ENCODE measurements at places on chromosomes 1 and 21. TPM values are rescaled to one million over a fixed set of nuclear protein-coding genes. Genes with fewer than 3 reads are reported as not detected.

Gene LRRC3
- 1.6 TPM for total RNA-seq

GRCh38 chr1:201486187-201486586 is 17.2 kb upstream of the PHLDA3 start:
- DNase-seq = no peak

GRCh38 chr1:241639623-241640148 is 483 bp downstream of the CHML start:
- DNase-seq = peak; percentile 16

DNA sequence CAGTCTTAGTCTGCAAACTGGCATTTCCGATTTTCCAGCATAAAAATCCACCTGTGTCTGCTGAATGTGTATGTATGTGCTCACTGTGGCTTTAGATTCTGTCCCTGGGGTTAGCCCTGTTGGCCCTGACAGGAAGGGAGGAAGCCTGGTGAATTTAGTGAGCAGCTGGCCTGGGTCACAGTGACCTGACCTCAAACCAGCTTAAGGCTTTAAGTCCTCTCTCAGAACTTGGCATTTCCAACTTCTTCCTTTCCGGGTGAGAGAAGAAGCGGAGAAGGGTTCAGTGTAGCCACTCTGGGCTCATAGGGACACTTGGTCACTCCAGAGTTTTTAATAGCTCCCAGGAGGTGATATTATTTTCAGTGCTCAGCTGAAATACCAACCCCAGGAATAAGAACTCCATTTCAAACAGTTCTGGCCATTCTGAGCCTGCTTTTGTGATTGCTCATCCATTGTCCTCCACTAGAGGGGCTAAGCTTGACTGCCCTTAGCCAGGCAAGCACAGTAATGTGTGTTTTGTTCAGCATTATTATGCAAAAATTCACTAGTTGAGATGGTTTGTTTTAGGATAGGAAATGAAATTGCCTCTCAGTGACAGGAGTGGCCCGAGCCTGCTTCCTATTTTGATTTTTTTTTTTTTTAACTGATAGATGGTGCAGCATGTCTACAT is 2.5 kb upstream of the OLFML3 start:
- DNase-seq = no peak

DNA sequence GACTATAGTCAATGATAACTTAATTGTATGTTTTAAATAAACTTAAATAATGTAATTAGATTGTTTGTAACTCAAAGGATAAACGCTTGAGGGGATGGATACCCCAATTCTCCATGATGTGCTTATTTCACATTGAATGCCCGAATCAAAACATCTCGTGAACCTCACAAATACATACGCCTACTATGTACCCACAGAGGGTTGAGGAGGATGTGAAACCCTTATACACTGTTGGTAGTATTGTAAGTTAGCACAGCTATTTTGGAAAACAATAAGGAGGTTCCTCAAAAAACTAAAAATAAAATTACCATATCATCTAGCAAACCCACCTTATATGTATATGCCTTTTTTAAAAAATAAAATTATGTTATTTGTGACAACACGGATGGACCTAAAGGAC is 198.6 kb downstream of the MRPL39 start:
- DNase-seq = no peak

DNA sequence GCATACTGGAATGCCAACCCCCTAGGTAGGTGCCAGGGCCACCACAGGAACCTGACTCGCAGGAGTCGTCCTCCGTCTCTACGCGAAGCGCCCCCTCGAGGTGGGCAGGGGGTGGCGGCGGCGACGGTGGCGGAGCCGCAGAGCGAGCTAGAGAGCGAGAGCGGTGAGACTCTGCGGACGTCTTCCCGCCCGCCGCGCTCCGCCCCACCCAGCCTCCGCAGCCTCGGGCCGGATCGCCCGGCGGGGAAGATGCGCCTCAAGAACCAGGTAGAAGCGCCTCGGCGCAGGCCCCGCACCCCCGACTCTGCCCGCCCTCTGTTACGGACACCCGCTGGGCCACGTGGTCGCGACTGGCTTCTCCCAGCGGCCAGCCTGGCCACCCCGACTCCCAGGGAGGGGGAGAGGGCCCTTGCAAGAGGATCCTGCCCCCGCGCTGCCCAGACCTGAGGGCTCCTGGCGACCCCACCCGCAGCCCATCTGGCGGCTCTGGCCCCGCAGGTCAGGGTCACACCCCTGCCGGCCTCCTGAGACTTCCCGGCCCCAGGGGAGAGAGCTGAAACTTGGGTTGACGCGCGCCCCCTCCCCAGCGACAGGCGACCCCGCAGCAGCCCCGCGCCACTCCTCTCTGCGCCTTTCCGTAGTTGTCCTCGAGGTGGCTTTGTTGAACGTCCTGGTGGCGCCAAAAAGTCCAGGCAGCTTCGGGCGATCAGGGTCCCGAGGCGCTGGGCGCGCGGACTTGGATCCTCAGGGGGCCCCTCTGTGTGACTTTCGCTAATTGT is 24.4 kb upstream of the AGBL4 start:
- DNase-seq = no peak

GRCh38 chr1:117644696-117645311 is 39.0 kb downstream of the TENT5C start:
- no peak for DNase-seq

DNA sequence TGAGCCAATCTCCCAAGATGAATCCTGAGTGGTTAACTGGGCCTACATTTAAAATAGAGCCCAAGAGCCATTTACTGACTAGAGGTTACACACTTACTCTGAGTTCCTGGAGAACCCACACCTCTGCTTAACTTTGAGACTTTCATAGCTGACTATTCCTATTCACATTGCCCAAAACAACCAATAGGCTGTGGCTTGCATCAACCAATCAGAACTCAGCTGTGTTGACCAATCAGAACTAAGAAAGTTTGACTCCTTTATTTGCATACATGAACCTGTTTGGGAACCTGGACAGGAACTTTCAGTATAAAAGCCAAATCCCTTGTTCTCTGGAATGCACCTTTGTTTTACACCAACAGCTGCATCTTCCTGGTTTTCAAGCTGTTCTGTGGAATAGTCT is 9.5 kb downstream of the ZSWIM5 start:
- no peak for DNase-seq

DNA sequence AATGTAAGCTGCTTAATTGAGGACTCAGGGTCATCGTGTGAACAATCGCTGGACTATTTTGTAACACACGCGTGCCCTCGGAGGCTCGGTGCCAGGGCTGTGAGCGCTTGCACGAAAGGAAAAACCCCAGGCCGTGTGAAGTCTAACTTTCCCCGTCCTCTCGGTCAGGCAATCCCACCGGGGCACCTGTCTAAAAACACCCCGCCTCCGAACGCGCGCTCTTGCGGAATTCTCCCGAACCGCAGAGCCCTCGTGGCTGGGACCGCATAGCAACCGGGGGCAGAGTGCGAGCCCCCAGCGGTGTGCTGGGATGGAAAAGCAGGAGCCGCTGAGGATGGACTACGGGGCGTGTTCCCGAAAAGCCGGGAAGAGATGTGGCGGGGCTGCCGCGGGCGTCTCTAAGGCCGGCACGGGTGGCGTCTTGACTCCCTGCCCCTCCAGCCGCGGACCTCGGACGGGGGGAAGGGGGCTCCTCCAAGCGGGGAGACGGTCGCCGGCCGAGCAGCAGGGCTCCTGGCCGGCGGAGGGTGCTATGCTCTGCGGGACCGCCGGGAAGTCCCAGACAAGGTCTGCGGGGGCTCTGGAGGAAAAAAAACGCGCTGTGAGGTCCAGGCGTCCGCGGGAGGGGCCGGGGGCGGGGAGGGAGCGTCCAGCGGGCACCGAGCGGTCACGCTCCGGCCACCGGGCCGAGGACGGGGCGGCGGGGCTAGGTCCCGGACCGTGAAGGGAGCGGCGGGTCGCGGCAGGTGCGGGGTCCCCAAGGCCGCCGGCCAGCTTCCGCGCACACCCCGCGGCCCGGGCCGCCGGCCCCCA is 936 bp downstream of the ZBTB21 start:
- peak; percentile 27 for DNase-seq

Gene COL8A2
- 10.7 TPM for total RNA-seq

Gene APOBEC4
- total RNA-seq = 0.34 TPM

- DNase-seq = no peak
Measured at GRCh38 chr21:44052830-44053226, 40.7 kb downstream of the TRAPPC10 start.

Gene OR2T2
- total RNA-seq = not detected

DNA sequence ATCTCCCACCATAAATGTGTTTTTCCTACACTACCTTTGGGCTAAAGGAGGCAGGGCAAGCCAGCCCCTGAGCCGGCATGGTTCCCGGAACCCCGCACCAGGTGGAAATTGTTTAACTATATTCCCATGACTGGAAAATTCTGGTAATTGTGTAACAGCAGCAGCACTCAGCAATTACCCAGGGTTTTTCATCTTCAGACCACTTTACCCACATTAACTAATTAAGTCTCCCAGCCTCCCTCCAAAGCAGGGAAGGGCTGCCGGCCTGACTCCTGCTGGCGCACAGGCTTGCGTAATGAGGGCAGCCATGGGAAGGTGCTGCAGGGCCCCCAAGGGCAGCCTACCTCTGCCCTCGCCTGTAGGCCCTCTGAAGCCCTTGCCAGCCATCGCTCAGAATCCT is 140.7 kb upstream of the VAMP3 start:
- no peak for DNase-seq

All from prostate gland (tissue), 2 donors.